Bronchial epithelial cell (primary cell): ENCODE measurements at places on chromosomes 3 and 15. TPM values are rescaled to one million over a fixed set of nuclear protein-coding genes. Genes with fewer than 3 reads are reported as not detected.

Gene ZFAND6
- total RNA-seq: 186 and 218 TPM in 2 replicates

Gene GNAT1
- total RNA-seq: 0.26 TPM in 1 of 2 replicates, not detected in the other

DNA sequence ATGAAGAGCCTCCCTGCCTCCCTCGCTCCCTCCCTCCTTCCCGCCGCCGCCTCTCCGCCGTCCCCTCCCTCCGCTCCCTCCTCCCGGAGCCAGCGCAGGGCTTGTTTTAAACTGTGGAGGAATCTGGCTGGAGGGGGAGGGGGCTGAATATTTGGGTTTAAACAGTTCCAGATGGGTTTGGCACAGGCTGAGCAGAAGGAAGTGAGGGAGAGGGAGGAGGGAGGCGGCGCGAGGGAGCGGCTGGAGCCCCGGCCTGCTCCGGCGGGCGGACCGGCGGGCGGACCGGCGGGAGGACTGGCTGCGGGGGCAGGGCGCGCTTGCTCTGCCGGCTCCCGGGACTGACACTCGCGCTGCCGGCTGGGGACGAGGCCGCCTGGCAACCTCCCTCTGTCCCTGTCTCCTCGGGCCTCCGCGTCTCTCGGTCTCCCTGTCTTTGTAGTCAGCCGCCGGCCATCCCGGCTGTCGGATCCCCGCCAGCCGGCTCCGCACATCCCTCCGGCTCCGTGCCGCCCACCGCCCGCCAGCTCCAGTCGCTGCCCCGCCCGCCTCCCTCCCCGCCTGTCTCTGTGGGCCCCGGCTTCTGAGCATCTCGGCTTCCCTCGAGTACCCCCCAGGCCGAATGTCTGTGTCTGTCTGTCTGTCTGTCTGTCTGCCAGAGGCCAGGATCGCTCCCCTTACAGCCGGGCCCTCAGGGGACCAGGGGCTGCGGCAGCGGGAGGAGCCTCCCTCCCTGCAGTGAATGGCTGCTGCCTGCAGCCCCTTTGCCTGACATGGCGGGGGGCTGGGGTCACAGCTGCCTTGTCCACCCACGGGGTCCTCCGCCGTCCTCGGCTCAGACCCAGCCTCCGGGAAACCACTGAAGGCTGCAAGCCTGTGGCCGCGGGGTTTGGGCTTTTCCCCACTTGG, 7.6 kb downstream of the EPHB3 start:
- DNase-seq: peak; percentile 52

GRCh38 chr3:183387797-183388196, 40.6 kb downstream of the MCF2L2 start:
- no peak for DNase-seq
